ENCODE measurements at places on chromosomes 5 and 9.

- no peaks in the 10 kb centered on the region for H3K36me3 ChIP-seq
- no peaks in the 10 kb centered on the region for H3K27me3 ChIP-seq
- no peak overlapping the region for H3K27ac ChIP-seq
- DNase-seq, result no peak
Observed at GRCh38 chr9:93268551-93269314, 84.8 kb downstream of the WNK2 start.

GRCh38 chr5:29697785-29698414, 1495.6 kb upstream of the CDH6 start:
- H3K4me1 ChIP-seq, result no peaks in the 10 kb centered on the region
- no peaks in the 10 kb centered on the region for H3K27me3 ChIP-seq
- H3K4me3 ChIP-seq, result no peak overlapping the region
- no peak overlapping the region for H3K27ac ChIP-seq
- no peak for DNase-seq
- no peaks in the 10 kb centered on the region for H3K36me3 ChIP-seq

- no peaks in the 10 kb centered on the region for H3K27me3 ChIP-seq
- H3K4me3 ChIP-seq, result no peak overlapping the region
Observed at GRCh38 chr5:129115680-129116079, 21.1 kb downstream of the ISOC1 start.

DNA sequence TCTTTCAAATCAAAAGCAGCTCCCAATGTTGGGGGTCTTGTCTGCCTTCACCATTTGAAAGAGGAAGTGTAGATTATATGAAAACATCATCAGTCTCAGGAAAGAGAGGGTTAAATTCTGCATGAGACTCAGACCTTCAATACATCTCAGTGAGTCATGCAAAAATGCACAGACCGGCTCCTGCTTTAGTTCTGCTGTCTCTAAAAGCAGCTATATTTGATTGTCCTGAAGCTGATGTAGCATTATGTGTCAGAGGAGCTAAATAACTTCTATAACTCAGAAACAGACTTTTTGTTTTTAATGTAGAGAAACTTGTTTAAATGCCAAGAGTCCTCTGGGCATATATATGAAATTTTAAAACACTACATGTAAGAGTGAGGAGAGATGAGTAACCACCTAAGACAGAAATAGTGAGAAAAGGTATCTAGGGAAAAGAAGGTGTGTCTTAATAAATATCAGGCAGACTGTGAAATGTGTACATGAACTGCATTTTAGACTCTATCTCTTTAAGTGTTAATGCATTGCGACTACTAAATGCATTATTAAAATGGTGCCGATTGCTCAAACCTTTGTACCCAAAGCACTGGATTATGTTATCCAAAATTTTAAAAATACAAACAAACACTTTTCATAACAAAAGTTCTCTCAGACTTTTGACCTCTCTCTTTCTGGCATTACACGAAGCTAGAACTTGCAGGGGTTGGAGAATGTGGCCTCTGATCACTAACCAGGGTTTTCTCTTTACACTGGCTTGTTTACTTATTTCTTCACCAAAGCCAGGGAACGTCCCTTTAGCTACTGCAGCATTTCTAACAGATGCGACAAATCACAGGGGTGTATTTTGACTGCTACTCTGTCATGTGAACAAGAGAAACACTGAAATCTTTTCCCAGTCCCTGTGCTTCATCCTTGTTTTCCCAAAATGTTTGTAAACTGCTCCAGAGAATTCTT, 302.3 kb downstream of the ARL15 start:
- no peaks in the 10 kb centered on the region for H3K36me3 ChIP-seq
- H3K4me1 ChIP-seq, result peaks cover 20% of the 10 kb centered on the region
- H3K27me3 ChIP-seq, result no peaks in the 10 kb centered on the region
- no peak for DNase-seq
- H3K4me3 ChIP-seq, result no peak overlapping the region

DNA sequence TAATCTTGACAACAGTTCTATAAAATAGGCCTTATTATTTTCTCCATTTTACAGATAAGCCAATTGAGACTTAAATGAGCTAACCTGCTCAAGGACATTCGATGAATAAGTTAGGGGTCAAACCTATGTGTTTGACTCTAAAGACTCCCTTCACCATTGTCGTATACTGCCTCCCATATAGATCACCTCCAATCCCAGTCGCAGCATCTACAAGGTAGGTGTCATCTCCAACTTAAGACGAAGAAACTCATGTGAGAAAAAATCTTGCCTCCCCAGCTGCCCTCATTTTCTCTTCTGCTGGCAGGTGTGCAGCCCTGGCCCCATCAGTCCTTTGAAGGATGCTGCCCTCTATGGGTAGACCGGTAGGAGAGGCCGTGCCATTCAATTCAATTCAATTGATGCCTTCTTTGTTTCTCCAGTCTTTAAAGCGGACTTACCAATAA, 75.2 kb upstream of the SMARCA2 start:
- no peaks in the 10 kb centered on the region for H3K4me1 ChIP-seq
- no peaks in the 10 kb centered on the region for H3K36me3 ChIP-seq
- no peak overlapping the region for H3K27ac ChIP-seq
- H3K27me3 ChIP-seq, result no peaks in the 10 kb centered on the region
- DNase-seq, result peak; percentile 30

DNA sequence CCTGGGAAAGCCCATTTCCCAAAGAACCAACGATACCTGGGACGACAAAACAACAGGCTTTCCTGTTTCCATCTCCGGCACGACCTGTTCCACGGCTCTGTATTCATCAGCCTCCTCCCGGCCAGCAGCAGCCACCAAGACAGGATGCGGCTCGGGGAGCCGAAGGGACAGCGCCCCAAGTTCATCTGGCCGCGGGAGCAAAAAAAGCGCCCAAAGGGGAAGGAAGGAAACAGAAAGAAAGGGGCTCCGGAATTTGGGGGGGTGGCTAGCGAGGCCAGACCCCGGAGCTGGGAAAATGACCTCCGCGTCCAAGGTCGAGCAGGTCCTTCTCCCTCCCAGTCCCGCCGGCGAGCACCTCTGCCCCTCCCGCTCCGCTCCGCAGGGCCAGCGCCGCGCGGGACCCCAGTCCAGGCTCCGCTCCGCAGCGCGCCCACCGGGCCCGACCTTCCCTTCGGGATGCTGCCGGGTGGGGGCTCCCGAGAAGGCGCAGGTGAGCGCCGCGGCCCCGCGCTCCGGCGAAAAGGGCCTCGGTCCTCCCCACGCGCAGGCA, 608 bp downstream of the ELOVL7 start:
- peak overlapping the region; percentile 53 for H3K4me3 ChIP-seq
- H3K27me3 ChIP-seq, result no peaks in the 10 kb centered on the region
- H3K4me1 ChIP-seq, result no peaks in the 10 kb centered on the region

- H3K4me3 ChIP-seq, result no peak overlapping the region
- H3K4me1 ChIP-seq, result no peaks in the 10 kb centered on the region
Observed at GRCh38 chr5:68449380-68449779, 233.8 kb downstream of the PIK3R1 start.

- no peaks in the 10 kb centered on the region for H3K4me1 ChIP-seq
- no peak overlapping the region for H3K27ac ChIP-seq
- H3K27me3 ChIP-seq, result no peaks in the 10 kb centered on the region
- DNase-seq, result no peak
Observed at GRCh38 chr9:12988258-12988657, 213.4 kb downstream of the LURAP1L start.

- DNase-seq, result no peak
- H3K4me3 ChIP-seq, result no peak overlapping the region
- no peaks in the 10 kb centered on the region for H3K27me3 ChIP-seq
- no peaks in the 10 kb centered on the region for H3K36me3 ChIP-seq
- H3K4me1 ChIP-seq, result no peaks in the 10 kb centered on the region
Observed at GRCh38 chr9:73114958-73115357, 36.7 kb upstream of the ANXA1 start.

- no peak for DNase-seq
- no peaks in the 10 kb centered on the region for H3K36me3 ChIP-seq
- no peak overlapping the region for H3K4me3 ChIP-seq
Observed at GRCh38 chr5:73615947-73616346, 10.0 kb upstream of the ARHGEF28 start.

- no peak overlapping the region for H3K4me3 ChIP-seq
- H3K36me3 ChIP-seq, result no peaks in the 10 kb centered on the region
- H3K4me1 ChIP-seq, result peaks cover 21% of the 10 kb centered on the region
- no peaks in the 10 kb centered on the region for H3K27me3 ChIP-seq
Observed at GRCh38 chr5:139133282-139133681, 64.9 kb downstream of the SIL1 start.

GRCh38 chr9:17862629-17863028, 283.8 kb downstream of the SH3GL2 start:
- no peak overlapping the region for H3K4me3 ChIP-seq
- H3K4me1 ChIP-seq, result no peaks in the 10 kb centered on the region
- no peak for DNase-seq
- H3K27me3 ChIP-seq, result no peaks in the 10 kb centered on the region
- no peaks in the 10 kb centered on the region for H3K36me3 ChIP-seq
- no peak overlapping the region for H3K27ac ChIP-seq

DNA sequence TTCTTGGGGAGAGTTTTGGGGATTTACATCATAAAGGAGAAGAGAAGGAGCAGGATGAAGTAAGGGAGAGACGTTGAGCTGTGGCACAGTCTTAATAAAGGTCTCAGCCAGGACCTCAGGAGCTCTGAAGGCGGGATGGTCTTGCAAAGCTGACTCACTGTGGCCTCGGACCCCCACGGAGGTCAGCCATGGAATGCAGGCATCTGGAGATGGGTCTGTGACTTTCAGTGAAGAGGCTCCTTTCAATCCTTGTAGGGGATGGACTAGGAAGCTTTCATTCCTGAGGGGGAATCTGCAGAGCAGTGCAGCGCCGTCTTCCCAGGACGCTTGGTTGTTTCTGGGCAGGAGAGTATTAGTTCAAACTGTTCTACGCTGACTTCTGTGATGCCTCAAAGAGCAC, 65.7 kb upstream of the BASP1 start:
- no peak overlapping the region for H3K4me3 ChIP-seq
- H3K27me3 ChIP-seq, result no peaks in the 10 kb centered on the region
- H3K4me1 ChIP-seq, result peaks cover 3% of the 10 kb centered on the region

DNA sequence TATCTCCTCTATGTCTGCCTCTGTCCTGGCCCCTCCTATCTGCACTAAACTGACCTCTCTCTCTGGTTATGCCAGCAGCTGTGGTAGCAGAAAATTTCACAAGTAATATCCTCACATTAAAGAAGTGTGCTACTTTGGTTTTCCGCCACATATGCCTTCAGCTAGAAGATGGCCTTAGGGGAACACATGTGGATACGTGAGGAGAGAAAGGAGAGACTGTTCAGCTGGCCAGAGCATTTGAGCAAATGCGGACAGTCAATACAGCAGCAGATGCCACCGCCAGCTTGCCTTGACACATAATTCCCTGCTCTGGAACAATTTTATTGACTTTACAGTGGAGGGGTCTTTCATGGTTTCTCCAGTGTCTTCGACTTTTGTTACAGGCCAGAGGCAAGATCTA, 434.6 kb downstream of the TAF11L14 start:
- H3K36me3 ChIP-seq, result no peaks in the 10 kb centered on the region
- H3K4me1 ChIP-seq, result no peaks in the 10 kb centered on the region
- no peak for DNase-seq
- H3K27ac ChIP-seq, result no peak overlapping the region

- no peak for DNase-seq
- H3K4me3 ChIP-seq, result no peak overlapping the region
- H3K27ac ChIP-seq, result no peak overlapping the region
- H3K27me3 ChIP-seq, result no peaks in the 10 kb centered on the region
- no peaks in the 10 kb centered on the region for H3K36me3 ChIP-seq
Observed at GRCh38 chr9:109303900-109304299, 17.0 kb downstream of the EPB41L4B start.

- H3K4me3 ChIP-seq, result no peak overlapping the region
- DNase-seq, result peak; percentile 71
- no peaks in the 10 kb centered on the region for H3K27me3 ChIP-seq
- no peaks in the 10 kb centered on the region for H3K36me3 ChIP-seq
- no peaks in the 10 kb centered on the region for H3K4me1 ChIP-seq
Observed at GRCh38 chr5:134026521-134027287, 21.9 kb upstream of the VDAC1 start.

DNA sequence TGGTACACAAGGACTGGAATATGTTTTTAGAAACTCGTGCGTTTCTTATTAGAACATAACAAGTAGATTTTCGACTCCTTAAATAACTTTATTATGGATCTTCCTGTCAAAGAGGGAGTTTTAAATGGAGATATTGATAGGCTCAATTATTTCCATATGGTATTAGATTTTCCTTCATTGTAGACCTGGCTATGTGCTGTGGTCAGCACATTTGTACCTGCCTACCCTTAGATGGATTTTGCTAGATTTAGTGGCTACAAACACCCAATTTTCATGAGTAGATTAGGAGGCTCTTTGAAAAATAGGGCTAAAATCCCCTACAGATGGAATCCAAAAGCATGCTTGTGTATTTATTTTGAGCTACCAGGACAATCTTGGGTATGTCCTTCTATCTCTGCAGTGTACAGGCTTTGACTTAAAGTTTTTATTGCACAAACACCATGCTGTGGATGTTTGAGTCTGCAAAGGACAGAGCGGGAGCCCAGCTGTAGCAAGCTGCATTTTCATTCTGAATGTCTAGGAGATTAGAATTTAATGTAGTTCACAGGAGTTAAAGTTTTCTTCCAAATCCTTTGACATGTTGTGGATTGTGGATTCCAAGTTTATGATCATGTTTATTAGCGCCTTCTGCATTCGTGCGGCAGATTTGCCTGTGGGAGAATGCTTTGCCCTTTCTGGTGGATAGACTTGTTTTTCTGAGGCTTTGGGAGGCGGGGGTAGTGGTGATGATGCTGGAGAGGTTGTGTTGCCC, 41.6 kb downstream of the GADD45G start:
- no peak for DNase-seq
- no peaks in the 10 kb centered on the region for H3K27me3 ChIP-seq
- H3K4me3 ChIP-seq, result no peak overlapping the region
- no peaks in the 10 kb centered on the region for H3K36me3 ChIP-seq

GRCh38 chr5:157956271-157956885, 97.4 kb upstream of the CLINT1 start:
- no peak for DNase-seq
- H3K27me3 ChIP-seq, result no peaks in the 10 kb centered on the region

DNA sequence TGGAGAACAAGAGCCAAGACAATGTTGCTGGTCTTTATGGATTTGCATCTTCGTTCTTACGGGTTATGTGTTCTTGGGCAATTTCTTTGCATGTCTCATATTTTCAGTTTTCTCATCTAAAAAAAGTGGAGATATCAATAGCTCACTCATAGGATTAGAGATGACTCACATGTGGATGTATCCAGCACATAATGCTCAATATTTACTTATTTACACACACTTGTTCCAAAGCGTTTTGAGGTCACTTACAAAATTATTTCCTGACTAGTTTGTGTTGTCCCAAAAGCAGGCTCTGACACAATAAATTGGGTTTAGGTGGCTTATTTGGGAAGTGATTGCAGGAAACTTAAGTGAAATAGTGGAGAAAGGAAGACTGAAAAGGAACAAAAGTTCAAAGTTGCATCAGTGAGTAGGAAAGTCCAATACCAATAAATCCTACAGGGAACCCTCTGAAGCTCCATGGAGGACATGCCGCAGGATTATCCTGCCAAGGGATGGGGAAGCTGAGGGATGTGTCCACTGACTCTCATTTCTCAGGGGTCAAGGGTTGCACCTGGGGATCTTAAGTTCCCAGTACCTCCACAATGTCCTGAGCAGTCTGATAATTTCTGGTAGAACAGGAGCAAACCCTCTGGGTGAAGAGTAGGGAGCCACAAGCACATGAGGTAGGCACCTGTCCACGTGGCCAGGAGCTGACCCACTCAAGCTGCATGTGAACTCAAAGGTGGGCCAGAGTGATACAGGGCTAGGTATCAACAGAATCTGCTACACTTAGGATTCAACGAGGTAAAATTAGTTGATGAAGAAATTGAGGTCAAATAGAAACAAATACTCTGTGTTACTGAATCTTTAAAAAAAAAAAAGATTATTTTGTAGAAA, 37.4 kb upstream of the SLC44A1 start:
- H3K4me3 ChIP-seq, result no peak overlapping the region
- no peak for DNase-seq
- no peaks in the 10 kb centered on the region for H3K36me3 ChIP-seq
- no peak overlapping the region for H3K27ac ChIP-seq
- no peaks in the 10 kb centered on the region for H3K27me3 ChIP-seq

GRCh38 chr5:141646026-141646425, 5.2 kb downstream of the FCHSD1 start:
- peaks cover 5% of the 10 kb centered on the region for H3K4me1 ChIP-seq
- no peak overlapping the region for H3K27ac ChIP-seq
- no peaks in the 10 kb centered on the region for H3K27me3 ChIP-seq
